ENCODE measurements at places on chromosomes 2 and 18.

DNA sequence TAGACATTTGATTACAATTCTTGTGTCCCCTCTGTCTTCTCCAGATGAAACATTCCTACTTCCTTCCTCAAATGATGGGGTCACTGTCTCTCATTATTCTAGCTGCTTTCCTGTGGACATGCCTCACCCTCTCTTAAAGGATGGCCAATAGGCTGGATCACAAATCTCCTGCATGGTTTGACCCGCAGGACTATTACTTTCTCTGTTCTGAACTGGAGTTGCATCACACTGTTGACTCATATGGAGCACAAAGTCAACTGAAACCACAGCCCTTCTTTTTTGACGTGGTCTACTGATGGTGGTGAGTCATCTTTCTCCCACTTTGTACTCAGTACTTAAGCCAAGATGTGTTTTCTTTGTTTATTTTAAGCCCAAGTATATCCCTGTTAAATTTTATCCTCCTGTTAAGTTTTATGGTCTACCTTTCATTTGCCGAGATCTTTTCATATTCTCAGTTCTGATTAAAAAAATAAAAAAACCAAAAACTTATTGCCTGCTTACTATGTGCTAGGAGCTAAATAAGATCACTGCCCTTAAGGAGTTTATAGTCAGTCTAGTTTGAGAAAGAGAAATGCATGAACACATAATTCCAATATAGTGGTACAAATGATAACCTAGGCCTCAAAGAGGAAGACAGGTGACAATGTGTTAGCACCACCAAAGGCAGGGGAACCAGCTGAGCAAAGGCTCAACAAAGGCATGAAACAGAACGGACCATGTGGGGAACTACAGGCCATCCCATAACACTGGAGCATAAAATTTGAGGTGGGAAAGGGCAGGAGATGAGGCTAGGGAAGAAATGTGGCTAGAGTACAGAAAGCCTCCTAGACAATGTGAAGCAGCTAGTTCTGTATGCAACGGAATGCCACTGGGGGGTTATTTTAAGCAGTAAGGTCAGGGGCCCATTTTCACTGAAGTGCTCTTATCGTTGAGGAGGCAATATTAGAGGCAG, 67.6 kb upstream of the ZFP36L2 start:
- H3K4me1 ChIP-seq, result no peaks in the 10 kb centered on the region
- H3K36me3 ChIP-seq, result no peaks in the 10 kb centered on the region
- H3K27ac ChIP-seq, result peak overlapping the region; percentile 71

DNA sequence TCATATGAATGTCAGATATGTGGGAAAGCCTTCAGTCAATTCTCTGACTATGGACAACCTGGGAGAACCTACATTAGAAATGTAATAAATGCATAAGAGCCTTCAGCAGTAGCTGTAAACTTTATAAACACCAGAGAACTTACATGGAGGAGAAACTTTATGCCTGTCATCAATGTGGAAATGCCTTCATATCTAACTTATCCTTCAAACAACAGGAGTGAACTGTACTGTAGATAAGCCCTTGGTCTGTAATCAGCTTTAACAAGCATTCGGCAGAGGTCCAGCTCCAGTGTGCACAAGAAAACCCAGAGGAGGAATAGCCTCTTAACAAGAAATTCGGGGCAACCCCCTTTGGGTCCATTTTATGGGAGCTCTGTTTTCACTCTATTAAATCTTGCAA, 14.8 kb upstream of the UXS1 start:
- no peaks in the 10 kb centered on the region for H3K4me1 ChIP-seq
- no peaks in the 10 kb centered on the region for H3K27me3 ChIP-seq
- no peaks in the 10 kb centered on the region for H3K36me3 ChIP-seq
- no peak for DNase-seq

GRCh38 chr18:9689253-9689652, 18.8 kb upstream of the RAB31 start:
- H3K27ac ChIP-seq, result no peak overlapping the region
- no peaks in the 10 kb centered on the region for H3K4me1 ChIP-seq
- no peak for DNase-seq
- no peaks in the 10 kb centered on the region for H3K36me3 ChIP-seq
- no peaks in the 10 kb centered on the region for H3K27me3 ChIP-seq

GRCh38 chr2:42754021-42754775, 9.7 kb downstream of the OXER1 start:
- no peaks in the 10 kb centered on the region for H3K36me3 ChIP-seq
- H3K27me3 ChIP-seq, result no peaks in the 10 kb centered on the region
- no peaks in the 10 kb centered on the region for H3K4me1 ChIP-seq
- no peak overlapping the region for H3K4me3 ChIP-seq
- H3K27ac ChIP-seq, result no peak overlapping the region

- H3K36me3 ChIP-seq, result no peaks in the 10 kb centered on the region
- no peak for DNase-seq
- no peak overlapping the region for H3K27ac ChIP-seq
Measured at GRCh38 chr2:98519851-98520250, 75.2 kb downstream of the INPP4A start.

- no peak overlapping the region for H3K27ac ChIP-seq
- H3K4me3 ChIP-seq, result no peak overlapping the region
- no peak for DNase-seq
- H3K27me3 ChIP-seq, result no peaks in the 10 kb centered on the region
- no peaks in the 10 kb centered on the region for H3K4me1 ChIP-seq
Measured at GRCh38 chr18:55996717-55997116, 408.7 kb upstream of the TCF4 start.

- no peak overlapping the region for H3K27ac ChIP-seq
- peaks cover 50% of the 10 kb centered on the region for H3K36me3 ChIP-seq
- no peaks in the 10 kb centered on the region for H3K4me1 ChIP-seq
Measured at GRCh38 chr2:202790676-202791075, 80.9 kb downstream of the ICA1L start.

DNA sequence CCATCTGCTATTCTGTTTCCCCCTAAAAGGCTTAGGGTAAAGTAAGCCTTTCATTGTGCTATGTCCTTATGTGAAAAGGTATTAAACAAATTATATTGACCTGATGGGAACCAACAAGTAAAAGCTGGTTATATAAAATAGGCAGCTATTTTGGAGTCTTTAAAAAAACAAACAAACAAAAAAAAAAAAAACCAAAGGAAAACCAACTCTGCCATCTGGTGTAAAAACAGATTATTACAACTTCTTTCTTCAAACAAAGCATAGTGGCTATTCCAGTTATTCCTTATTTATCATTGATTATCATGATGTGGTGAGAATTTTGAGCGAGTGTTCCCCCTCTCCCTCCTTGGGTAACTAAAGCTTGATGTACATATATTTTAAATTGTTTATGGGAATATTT, 122.3 kb upstream of the FHL2 start:
- no peaks in the 10 kb centered on the region for H3K4me1 ChIP-seq
- H3K4me3 ChIP-seq, result no peak overlapping the region
- DNase-seq, result no peak
- H3K27ac ChIP-seq, result no peak overlapping the region
- H3K27me3 ChIP-seq, result no peaks in the 10 kb centered on the region
- H3K36me3 ChIP-seq, result no peaks in the 10 kb centered on the region

GRCh38 chr2:38754506-38754905, 3.3 kb upstream of the SRSF7 start:
- H3K27me3 ChIP-seq, result no peaks in the 10 kb centered on the region
- no peak overlapping the region for H3K4me3 ChIP-seq
- peak overlapping the region; percentile 70 for H3K27ac ChIP-seq
- H3K4me1 ChIP-seq, result no peaks in the 10 kb centered on the region
- H3K36me3 ChIP-seq, result no peaks in the 10 kb centered on the region
- no peak for DNase-seq

DNA sequence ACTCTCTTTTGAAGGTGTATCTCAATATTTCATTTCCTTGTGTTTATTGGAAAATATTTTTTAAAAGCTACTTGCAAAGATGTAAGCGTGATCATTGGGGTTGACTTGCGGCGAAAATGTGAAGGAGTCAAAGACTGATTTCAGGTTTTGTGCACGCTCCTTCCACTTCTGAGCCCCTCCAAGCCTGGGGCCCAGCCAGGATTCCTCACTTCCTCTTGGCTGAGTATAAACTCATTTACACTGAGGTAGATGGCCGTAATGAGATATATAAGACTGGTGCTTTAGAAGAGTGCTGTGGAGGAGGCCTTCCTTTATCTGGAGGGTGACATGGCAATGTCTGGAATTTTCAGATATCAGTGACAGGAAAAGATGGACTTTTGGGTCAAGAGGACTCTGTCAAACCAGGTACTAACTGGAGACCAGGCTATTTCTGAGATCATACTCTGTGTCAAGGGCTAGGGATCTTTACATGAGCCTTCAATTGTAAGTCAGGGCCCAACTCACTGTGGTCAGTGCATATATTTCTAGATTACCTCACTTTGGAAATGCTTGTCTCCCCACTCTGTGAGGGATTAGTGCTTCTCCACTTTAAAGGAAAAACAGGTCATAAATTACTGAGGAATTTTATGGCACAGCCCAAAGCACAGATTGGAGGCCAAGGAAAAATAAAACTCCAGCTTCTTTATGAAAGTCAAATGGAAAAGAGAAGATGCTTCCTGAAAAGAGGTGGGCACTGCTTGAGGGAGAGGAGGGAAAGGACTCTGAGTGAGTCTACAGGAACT, 22.8 kb downstream of the PRKCE start:
- H3K36me3 ChIP-seq, result no peaks in the 10 kb centered on the region
- DNase-seq, result no peak
- no peak overlapping the region for H3K4me3 ChIP-seq
- H3K27me3 ChIP-seq, result no peaks in the 10 kb centered on the region
- no peak overlapping the region for H3K27ac ChIP-seq

- H3K4me3 ChIP-seq, result no peak overlapping the region
- no peaks in the 10 kb centered on the region for H3K4me1 ChIP-seq
- no peaks in the 10 kb centered on the region for H3K36me3 ChIP-seq
- no peaks in the 10 kb centered on the region for H3K27me3 ChIP-seq
- no peak overlapping the region for H3K27ac ChIP-seq
Measured at GRCh38 chr2:108407864-108408729, 30.3 kb downstream of the SULT1C4 start.

- H3K4me1 ChIP-seq, result no peaks in the 10 kb centered on the region
- DNase-seq, result no peak
- H3K27me3 ChIP-seq, result no peaks in the 10 kb centered on the region
- no peak overlapping the region for H3K27ac ChIP-seq
- H3K36me3 ChIP-seq, result no peaks in the 10 kb centered on the region
Measured at GRCh38 chr2:161943011-161943410, 131.0 kb downstream of the DPP4 start.

Measured in tibial nerve (tissue), 4 donors.